ENCODE measurements at places on chromosomes 6 and 20.

DNA sequence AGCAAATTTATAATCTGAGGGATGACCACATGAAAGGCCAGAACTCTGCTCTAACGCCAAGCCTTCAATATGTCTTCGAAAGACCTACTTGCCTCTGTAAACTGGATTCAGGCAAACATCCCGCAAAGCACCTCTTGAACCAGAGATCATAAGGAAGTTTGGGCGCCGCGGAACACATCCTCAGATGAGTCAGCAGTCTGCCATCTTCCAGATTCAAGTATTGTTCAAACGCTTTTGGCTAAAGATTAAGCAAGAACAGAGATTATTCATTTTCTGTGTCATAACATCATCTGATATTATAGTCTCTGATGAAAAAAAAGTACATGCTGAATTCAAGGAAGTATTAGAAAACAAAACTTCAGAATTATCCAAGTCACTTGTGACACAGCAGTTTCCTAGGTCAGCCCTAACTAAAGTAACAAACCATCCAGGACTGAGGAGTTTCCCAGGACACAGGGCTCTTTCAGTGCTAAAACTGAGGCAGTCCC lies 20.8 kb downstream of the TBC1D7 start:
- DNase-seq: peak; percentile 49

DNA sequence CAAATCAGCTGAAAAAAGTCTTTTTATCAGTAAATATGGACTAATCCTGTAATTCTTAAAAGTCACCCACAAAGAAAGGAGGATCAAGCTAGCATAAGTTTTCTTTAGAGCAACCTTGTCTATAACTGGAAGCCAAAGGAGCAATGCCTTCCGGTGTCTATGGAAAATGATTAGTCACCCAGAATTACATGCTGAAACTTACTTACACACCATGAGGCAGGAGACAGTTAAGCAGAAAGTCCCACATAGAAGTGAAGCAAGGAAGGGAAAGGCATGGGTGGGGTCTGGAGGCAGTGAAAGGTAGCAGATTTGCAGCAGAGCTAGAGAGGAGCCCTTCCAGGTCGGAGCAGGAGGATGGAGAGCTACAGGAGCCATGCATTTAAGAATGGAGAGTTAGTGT lies 153.7 kb upstream of the RIPOR2 start:
- no peak for DNase-seq

DNA sequence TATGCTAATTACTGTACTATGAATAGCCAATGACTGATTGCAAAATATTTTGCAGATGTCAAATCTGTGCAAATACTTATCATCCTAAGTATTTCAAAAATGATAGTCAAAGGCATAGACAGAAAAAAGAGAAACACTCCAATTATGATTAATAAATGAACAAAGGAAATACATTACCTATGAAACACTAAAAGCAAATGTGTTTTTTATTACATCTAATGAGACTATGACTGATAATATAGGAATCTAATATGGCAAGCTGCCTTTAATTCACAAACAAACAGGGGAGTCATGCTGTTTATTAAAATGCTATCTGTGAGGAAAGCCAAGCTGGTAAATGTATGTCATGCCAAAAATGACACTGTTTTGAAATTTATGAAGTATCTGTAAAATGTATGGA lies 713.2 kb upstream of the NRSN1 start:
- peak; percentile 32 for DNase-seq

DNA sequence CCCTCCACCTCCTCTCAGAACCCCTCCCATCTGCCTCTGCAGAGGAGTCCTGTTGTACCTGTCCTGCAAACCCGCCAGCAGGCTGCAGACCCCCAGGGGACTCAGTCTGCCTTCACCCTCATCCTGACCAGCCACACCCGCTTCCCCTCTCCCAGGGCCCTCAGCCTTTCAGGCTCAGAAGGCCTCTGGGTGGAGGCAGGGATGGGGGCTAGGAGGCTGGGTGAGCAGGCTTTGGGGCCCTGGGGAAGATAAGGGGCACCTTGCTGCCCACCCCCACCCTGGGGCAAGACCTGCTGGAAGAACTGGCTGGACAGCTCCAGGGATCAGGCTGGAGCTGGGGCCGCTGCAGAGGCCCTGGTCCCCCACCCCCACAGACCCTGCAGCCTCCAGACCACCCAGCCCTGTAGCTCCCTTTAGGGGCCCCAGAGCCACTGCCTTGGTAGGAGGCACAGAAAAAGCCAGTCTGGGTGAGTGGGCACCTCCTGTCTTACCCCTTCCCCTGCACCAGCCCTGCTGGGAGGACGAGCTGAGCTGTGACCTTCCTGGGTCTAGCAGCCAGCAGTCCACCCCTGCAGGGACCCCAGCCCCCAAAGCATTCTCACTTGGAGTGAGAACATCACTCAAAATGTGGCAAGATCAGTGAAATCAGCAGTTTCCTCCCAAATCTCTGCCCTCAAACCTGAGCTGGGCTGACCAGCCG lies 5.2 kb downstream of the TEAD3 start:
- DNase-seq: no peak

GRCh38 chr20:25310921-25311728 lies 63.2 kb downstream of the PYGB start:
- peak; percentile 94 for DNase-seq

All from fibroblast of skin of right quadriceps (primary cell).